Retina (tissue), 1 donor: ENCODE measurements at places on chromosomes 13 and 19.

DNA sequence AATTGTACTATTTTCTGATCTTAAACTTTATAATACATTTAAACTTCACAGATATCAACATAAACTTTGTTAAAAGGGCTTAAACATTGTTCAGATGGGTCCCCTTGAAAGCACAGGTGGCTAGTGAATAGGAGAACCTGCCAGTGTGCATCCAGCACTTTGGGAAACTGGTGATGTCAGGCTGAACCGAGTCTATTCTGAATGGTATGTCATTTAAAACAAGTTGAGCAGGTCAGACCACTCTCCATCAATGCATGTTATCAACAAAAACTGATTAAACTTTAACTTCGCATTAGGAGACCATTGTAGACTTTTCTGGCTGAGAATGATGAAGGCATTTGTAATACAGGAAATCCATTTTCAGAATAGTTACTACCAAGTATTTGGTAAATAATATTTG is 50.1 kb upstream of the FREM2 start:
- DNase-seq: no peak

DNA sequence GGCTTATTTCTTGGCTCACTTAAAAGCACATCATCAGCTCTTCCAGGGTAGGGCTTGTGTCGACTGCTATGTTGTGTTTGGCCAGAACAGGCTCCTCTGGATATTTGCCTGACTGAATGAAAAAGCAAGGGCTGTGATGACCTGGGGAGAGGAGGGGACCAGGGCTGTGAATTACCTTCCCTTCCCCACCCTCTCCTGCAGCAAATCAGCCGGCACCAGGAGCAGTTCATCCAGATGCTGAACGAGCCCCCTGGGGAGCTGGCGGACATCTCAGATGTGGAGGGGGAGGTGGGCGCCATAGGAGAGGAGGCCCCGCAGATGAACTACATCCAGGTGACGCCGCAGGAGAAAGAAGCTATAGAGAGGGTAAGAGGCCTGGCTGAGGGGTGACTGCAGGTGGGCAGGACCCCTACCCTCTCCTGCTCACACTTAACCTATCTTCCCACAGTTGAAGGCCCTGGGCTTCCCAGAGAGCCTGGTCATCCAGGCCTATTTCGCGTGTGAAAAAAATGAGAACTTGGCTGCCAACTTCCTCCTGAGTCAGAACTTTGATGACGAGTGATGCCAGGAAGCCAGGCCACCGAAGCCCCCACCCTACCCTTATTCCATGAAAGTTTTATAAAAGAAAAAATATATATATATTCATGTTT is 4.4 kb downstream of the GADD45GIP1 start:
- no peak for DNase-seq

- DNase-seq: no peak
These were observed 161.9 kb upstream of the TSHZ3 start for GRCh38 chr19:31511098-31511497.

DNA sequence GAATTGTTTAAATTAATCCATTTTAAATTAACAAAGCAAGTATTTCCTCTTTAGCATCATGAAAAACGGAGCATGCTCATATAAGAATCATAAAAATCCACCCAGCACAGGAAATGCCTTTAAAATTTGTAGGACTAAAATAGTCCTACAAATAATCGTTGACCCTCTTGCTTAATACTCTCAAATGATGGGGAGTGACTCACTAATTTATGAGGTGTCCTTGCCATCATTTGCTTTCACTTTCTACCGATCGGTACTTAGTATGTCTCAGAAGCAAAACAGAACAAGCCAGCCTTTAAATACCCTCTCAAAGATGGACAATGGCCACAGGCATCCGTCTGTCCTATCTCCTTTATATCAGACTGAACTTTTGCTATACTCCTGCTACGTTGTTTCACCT is 97.2 kb downstream of the SUCLA2 start:
- no peak for DNase-seq

DNA sequence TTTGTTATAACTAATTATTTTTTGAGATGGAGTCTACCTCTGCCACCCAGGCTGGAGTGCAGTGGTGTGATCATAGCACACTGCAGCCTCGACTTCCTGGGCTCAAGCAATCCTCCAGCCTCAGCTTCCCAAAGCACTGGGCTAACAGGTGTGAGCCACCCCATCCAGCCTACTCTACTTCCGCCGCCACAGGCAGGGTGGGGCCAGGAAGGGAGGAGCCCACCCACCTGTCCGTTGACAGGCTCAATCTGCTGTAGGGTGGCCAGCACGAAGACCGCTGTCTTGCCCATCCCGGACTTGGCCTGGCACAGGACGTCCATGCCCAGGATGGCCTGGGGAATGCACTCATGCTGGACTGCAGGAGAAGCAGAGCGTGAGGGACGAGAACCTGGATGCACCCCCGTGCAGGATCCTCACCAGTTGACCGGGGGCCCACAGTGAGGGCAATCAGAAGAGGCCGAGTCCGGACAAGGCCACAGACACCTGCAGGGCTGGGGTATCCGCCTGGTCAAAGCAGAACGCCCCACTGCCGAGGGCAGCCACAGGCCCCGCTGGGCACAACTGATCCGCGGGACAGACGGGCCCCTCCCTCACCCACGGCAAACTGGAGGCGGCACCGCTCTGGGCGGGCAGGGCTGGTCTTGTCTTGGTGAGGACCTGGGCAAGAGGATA is 6.7 kb downstream of the DDX39A start:
- no peak for DNase-seq
